ENCODE measurements at places on chromosomes 13 and 19.

DNA sequence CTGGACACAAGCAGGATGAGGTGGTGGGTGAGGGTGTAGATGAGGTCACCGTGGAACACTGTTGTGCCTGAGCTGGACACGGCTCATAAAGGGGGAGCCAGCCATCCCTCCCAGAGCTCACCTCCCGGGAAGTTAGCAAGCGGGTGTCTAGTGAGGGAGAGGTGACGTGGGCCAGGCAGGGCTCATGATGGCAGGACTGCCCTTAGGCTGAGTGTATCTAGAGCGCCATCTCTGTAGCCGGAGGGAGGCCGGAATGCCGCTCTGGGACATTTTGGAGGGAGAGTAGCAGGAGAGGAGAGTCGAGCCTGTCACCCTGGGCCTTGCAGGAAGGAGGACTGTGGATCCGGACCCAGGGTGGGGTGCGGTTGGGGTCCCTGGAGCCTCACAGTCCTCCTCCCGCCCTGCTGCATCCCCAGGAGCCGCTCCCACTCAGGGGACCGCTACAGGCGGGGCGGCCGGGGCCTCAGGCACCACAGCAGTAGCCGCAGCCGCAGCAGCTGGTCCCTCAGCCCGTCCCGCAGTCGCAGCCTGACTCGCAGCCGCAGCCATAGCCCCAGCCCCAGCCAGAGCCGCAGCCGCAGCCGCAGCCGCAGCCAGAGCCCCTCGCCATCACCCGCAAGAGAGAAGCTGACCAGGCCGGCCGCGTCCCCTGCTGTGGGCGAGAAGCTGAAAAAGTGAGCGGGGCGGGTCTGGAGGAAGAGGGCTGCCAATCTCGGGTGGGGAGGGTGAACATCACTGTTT, 9.2 kb downstream of the ZNF296 start:
- DNase-seq = no peak

- no peak for DNase-seq
Measured at GRCh38 chr13:27466513-27466912, 16.1 kb upstream of the MTIF3 start.

- no peak for DNase-seq
Measured at GRCh38 chr13:83450591-83450990, 431.7 kb downstream of the SLITRK1 start.

DNA sequence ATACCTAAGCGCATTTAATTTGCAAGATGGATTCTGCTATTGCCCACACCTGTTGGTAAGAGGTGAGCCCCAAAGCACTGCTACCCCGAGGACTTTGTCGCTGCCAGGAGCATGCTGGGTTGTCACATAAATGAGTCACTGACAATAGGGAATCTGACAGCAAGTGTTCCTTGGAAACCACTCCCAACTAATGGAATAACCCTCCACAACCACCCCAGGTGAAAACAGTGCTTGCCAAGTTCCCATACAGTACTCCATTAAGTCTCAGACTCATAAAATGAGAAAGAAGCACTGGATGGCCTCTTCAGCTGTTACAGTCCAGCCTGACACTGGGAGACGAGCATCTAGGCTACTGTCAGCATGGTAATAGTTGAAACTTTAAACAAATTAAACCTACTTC, 108.6 kb downstream of the EFNB2 start:
- no peak for DNase-seq

GRCh38 chr19:18461471-18461870, 23.5 kb upstream of the ISYNA1 start:
- DNase-seq = no peak

- no peak for DNase-seq
Measured at GRCh38 chr19:19335408-19336158, 15.0 kb downstream of the MAU2 start.

GRCh38 chr13:65966991-65967451, 1263.1 kb downstream of the PCDH9 start:
- peak; percentile 52 for DNase-seq

- no peak for DNase-seq
Measured at GRCh38 chr13:59425211-59425741, 738.5 kb downstream of the DIAPH3 start.

DNA sequence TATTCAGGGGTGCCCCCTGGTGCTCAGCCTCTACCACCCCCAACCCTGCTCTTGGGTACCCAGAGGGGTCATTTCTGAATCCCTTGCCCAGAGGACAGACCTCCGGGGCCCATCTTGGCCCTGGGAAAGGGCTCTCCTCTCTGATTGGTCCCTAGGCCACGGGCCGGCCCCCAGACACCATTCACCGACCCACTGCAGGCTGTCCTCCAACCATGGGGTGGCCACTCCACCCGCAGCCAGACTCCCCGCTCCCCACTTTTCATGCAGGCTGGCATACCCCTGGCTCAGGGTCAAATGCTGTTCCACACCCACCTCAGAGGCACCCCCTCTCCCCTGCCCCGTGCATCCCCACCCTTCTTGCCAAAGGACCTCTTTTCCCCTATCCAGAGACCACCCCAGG, 14.8 kb downstream of the SMIM24 start:
- DNase-seq = no peak

DNA sequence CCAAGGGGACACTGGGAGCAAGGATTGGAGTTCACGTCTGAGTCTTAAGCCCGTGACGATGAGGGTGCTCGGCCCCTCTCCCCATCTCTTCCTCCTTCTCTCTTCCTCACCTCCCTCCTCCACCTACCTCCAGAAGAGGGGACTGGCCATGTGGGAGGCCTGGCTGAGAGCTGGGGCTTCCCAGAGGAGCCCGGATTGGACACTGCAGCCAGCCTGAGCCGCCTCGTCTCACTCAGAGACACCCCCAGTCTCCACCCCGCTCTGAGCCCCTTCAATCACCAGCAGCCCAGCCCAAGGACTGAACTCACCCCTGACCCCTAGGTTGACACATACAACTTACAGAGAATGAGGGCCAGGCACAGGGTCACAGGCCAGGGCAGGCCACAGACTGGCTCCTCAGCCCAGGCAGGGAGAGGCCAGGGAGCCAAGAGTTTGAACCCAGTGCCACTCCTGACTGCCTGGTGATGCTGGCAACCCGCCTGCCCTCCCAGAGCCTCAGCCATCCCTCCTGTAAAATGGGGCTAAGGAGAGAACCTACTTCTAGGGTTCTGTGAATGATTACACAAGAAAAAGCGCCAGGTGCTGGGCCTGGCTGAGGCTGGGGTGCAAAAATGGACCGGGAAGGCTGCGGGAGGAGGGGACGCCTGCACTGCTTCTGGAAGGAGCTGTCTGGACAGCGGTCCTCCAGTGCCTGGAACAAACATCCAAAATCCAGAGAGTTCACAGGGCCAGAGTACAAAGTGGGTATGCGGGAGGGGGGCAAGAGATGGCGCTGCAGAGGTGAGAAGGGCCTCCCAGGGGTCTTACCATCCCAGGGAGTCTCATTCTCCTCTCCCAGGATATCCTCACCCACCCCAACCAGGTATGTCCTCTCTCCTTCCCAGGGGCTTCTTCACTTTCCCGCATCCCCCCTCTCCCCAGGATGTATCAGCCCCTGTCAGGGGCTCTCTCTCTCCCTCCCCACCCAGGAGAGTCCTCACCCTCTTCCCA, 1.1 kb downstream of the CD79A start:
- DNase-seq = no peak

- no peak for DNase-seq
Measured at GRCh38 chr19:20028611-20029010, 10.7 kb downstream of the ZNF682 start.

DNA sequence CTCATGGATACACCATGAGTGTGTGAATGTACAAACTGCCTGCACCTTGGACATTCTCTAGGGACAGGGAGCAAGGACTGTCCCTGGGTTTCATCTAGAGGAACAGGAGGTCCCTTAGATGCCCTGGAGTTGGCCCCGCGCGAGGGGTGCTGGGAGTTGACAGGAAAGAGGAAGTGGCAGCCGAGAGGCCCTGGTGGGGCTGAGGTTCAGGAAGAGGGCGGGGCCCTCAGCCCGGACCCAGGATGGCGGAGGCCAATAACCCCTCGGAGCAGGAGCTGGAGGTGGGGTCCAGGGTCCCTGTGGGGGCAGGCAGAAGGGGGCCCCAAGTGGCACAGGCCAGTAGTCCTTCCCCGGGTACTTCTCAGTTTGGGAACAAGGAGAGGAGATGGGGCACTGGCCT, 6.9 kb downstream of the PKN1 start:
- DNase-seq = no peak

DNA sequence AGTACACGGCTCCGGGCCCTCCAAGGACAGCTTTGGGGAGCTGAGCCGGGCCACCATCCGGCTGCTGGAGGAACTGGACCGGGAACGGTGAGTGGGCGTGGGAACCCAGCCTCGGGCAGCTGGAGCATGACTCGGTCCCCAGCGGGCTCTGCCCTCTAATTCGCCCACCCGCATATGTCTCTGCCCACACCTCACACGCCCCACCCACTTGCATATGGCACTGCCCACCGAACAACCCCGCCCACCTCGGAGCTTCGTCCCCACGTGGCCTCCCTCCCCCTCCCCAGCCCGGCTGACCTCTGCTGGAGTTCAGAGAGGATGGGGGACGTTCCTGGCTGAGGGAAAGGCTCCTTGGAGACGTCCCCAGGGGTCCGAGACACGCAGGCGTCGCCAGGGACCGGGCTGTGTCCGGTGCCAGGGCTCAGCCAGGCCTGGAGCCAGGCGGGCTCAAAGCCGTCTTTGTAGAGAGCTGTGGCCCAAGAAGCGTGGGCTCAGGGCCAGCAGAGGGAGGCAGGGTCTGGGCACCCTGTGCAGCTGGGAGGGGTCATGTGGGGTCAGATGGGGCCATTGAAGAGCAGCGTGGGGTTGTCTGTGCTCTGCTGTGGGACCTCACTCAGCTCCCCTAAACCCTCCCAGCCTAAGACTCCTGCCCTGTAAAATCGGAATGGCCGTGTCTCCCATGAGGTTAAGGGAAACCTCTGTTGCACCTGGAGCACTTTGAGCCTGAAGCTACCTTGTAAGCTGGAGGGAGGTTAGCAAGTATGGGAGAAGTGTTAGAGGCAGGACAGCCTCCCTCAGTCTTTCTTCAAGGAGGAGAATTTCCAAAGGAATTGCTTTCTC, 3.8 kb downstream of the APC2 start:
- no peak for DNase-seq

DNA sequence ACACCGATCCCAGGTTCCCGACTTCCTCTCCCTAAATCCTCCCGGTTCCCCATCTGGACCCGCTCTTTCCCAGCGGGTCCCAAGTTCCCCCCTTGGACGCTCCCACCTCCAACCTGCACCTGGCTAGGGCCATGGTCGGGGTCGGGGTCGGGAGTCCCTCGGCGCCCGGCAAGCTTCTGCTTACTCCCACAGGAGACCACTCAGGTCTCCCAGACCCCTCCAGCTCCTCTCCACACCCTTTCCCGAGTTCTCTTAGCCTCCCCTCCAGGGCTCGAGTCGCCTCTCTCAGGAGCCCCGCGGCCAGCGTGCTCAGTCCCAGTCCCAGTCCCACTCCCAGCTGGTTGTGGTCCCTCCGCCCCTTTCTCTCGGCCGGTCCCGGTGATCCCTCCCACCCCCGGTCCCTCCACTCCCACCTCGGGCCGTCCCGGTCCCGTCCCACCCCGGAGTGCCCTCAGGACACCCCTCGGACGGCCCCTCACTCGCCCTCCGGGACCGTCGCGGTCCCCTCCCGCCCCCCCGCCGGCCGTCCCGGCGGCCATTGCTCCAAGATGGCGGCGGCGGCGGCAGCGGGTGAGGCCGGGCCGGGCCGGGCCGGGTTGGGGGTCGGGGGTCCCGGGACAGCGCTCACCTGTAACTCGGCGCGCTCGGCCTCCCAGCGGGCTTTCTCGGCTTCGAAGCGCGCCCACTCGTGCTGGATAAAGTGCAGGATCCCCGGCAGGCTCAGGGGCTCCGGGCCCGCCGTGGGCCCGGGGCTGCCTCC, at the start of gene FKRP:
TSS of gene FKRP (plus strand) at position 537 of the 760 bp plus-strand sequence. CDS start 9,394 bp downstream, outside the sequence.
- DNase-seq = no peak

GRCh38 chr19:17766543-17767131, 15.4 kb downstream of the FCHO1 start:
- DNase-seq = peak; percentile 78
